ENCODE measurements at places on chromosomes 3 and 15. TPM values are rescaled to one million over a fixed set of nuclear protein-coding genes. Genes with fewer than 3 reads are reported as not detected.

The INSYN1 gene
- 11.6 TPM for total RNA-seq

The ZPLD1 gene
- 0.07 TPM for total RNA-seq

The SLCO2A1 gene
- total RNA-seq: 0.07 TPM

The GRIP2 gene
- total RNA-seq: 2.8 TPM

The LRRC57 gene
- total RNA-seq: 15.4 TPM

GRCh38 chr15:41284427-41285177, 47.8 kb downstream of the OIP5 start:
- DNase-seq: peak; percentile 32

The PPP1R14D gene
- total RNA-seq: 0.51 TPM

The BFSP2 gene
- total RNA-seq: not detected

GRCh38 chr15:99431661-99432091, 134.1 kb upstream of the MEF2A start:
- DNase-seq: peak; percentile 10

- no peak for DNase-seq
These were observed 22.6 kb downstream of the CIP2A start for GRCh38 chr3:108566599-108566998.

DNA sequence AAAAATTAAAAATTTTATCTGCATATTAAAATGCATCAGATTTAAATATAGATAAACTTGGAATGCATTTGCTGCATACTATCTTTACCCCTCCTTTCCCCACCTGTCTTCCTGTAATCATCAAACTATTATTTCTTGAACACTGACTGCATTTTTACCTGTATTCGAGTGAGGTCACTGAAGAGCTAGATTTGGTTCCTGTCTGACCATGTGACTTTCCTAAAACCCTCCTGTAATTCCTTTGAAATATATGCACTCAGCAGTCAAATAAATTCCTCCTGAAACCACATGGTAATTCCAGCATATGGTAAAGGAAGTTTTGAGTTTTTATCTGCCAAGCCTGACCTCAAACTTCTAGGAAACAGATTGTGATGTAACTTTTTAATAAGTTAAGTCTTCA, 445.6 kb upstream of the FRG2C start:
- DNase-seq: no peak

GRCh38 chr3:83941990-83942745, 1016.6 kb upstream of the CADM2 start:
- peak; percentile 51 for DNase-seq

GRCh38 chr3:117660941-117661817, 951.6 kb downstream of the TUSC7 start:
- no peak for DNase-seq

- no peak for DNase-seq
These were observed 22.2 kb upstream of the MAGEF1 start for GRCh38 chr3:184733971-184734608.

DNA sequence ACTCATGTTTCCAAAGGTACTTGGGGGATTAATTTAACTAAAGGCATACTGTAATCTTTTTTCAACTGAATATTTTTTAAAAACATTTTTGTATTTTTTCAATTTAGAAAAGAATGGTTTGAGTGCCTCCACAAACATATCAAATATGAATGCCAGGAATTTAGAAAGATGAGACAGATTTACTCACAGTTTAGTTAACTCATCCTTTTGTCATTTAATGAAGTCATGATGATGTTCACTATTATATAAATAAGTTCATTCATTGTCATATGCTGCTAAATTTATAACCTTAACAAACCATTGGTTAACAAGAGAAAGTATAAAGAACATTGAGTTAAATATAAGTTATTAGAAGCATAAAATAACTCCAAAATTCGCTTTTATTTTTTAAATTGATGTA, 50.0 kb downstream of the FGF7 start:
- no peak for DNase-seq

DNA sequence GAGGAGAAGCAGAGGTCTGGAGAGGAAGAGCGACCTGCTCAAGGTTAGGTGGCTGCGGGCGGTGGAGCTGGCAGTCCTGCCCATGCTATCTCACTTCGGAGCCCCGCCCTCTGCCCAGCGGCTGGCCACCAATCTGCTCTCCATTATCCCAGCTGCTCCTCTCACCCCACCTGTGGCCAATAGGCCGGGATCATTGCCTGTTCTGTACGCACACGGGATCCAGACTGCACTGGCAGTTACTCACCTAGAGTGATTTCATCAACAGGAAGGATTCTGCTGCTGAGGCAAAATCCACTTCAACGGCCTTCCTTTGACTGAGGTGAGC, 100.6 kb downstream of the TLE3 start:
- DNase-seq: no peak

DNA sequence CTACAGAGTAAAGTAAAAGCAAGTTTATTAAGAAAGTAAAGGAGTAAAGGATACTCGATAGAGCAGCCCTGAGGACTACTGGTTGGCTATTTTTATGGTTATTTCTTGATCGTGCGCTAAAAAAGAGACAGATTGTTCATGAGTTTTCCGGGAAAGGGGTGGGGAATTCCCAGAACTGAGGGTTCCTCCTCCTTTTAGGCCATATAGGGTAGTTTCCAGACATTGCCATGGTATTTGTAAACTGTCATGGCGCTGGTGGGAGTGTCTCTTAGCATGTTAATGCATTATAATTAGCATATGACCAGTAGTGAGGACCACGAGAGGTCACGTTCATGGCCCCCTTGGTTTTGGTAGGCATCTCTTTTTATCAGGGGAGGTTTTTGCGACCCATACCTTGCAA, 213.1 kb downstream of the OSBPL10 start:
- no peak for DNase-seq

GRCh38 chr15:59553879-59554735, 57.5 kb upstream of the GCNT3 start:
- no peak for DNase-seq

The AGBL1 gene
- total RNA-seq: 18.5 TPM

GRCh38 chr3:24741506-24741905, 246.9 kb upstream of the THRB start:
- no peak for DNase-seq

GRCh38 chr3:14175383-14176037, 2.9 kb downstream of the XPC start:
- DNase-seq: no peak

The CLDN18 gene
- not detected for total RNA-seq

GRCh38 chr3:176974279-176974678, 223.0 kb downstream of the TBL1XR1 start:
- DNase-seq: no peak

All from gastrocnemius medialis (tissue), 4 donors.